ENCODE measurements at places on chromosomes 13 and 19. TPM values are rescaled to one million over a fixed set of nuclear protein-coding genes. Genes with fewer than 3 reads are reported as not detected.

DNA sequence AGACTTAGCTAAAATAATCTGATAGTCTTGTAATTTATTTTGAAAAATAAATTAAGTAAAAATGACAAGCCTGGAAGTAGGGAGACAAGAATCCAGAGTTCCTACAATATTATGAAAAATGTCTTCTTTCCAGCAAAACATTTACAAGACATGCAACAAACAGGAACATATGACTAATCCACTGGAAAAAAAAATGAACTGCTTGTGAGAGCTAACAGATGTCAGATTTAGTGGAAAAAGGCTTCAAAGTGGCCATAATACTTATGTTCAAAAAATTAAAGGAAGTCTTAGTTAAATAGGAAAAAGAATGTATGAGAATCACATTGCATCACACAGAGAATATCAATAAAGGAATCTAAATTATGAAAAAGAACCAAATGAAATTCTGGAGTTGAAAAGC, 2082.0 kb upstream of the PCDH20 start:
- no peaks in the 10 kb centered on the region for H3K27me3 ChIP-seq
- H3K4me3 ChIP-seq: no peak overlapping the region
- no peaks in the 10 kb centered on the region for H3K36me3 ChIP-seq
- H3K27ac ChIP-seq: no peak overlapping the region

- DNase-seq: no peak
- H3K4me3 ChIP-seq: no peak overlapping the region
- no peaks in the 10 kb centered on the region for H3K27me3 ChIP-seq
- H3K36me3 ChIP-seq: no peaks in the 10 kb centered on the region
- no peaks in the 10 kb centered on the region for H3K4me1 ChIP-seq
Measured at GRCh38 chr19:3897936-3898335, 17.5 kb downstream of the ATCAY start.

DNA sequence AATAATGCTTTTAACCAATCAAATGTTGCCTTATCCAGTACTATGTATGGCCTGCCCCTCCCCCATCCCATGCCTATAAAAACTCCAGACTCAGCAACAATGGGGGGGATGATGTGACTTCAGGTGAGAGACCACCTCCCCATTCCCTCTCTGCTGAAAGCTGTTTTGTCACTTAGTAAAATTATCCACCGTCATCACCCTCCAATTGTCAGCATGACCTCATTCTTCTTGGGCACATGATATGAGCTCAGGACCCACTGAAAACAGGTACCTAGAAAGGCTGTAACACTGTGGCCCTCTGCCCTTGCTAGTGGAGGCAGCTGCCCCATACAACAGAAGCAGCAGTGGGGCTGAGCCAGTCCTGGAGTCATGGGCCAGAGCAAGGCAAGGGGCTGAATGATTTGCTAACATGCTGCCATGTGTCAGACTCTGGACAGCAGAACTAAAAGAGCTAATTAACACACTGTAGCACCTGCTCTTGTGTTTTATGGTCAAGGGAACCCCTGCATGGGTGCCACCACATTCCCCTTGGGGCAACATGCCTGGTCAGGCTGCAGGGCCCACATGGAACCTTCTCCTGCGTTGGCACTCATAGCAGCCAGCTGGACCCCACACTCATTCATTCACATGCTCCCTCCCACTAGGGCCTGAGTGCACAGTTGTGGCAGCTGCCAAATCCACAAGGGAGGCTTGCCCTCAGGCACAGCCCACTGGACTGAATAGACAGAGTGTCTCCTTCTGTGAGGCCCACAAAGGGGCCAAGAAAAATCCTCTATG, 722.2 kb upstream of the PCDH20 start:
- H3K4me3 ChIP-seq: no peak overlapping the region
- H3K27me3 ChIP-seq: no peaks in the 10 kb centered on the region
- H3K36me3 ChIP-seq: no peaks in the 10 kb centered on the region

- no peak overlapping the region for H3K4me3 ChIP-seq
- H3K27ac ChIP-seq: no peak overlapping the region
- H3K36me3 ChIP-seq: no peaks in the 10 kb centered on the region
Measured at GRCh38 chr13:99013951-99014350, 36.1 kb upstream of the DOCK9 start.

DNA sequence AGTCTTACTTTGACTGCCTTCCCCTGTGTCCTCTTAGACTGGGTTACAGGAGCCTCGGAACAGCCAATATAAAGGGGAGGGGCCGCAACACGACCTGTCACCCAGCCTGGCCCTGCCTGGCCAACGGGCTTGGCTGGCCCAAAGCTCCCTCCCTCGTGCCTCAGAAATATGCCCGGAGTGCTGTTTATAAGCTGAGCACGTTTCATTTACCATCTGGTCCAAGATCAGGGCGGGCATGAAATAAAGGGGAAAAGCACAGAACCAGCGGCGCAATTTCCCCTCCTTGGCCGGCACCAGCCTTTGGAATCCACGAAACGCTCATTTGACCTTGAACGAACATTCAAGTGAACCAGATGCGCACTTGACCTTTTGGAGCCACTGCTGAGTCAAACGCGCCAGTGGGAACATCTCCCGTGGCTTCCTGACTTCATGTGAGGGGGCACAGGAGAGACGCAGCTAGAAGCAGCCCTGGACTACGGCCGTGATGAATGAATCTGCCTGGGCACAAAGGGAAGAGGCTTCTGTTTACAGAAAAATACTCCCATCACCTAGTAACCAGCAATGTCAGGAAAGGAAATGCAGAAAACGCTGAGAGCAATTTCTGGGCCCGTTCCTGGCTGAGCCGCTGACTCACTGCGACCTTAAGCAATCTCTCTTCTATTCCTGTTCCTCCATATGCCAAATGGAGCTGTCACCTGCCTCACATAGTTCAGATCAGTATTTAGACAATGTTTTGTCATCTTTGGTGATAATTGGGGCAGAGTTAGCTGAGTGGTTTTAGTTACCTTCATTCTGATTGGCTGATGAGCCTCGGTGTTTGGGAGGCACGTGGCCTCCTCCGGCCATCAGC, 53.3 kb downstream of the RFX2 start:
- DNase-seq: peak; percentile 41
- H3K36me3 ChIP-seq: no peaks in the 10 kb centered on the region
- H3K4me3 ChIP-seq: no peak overlapping the region

DNA sequence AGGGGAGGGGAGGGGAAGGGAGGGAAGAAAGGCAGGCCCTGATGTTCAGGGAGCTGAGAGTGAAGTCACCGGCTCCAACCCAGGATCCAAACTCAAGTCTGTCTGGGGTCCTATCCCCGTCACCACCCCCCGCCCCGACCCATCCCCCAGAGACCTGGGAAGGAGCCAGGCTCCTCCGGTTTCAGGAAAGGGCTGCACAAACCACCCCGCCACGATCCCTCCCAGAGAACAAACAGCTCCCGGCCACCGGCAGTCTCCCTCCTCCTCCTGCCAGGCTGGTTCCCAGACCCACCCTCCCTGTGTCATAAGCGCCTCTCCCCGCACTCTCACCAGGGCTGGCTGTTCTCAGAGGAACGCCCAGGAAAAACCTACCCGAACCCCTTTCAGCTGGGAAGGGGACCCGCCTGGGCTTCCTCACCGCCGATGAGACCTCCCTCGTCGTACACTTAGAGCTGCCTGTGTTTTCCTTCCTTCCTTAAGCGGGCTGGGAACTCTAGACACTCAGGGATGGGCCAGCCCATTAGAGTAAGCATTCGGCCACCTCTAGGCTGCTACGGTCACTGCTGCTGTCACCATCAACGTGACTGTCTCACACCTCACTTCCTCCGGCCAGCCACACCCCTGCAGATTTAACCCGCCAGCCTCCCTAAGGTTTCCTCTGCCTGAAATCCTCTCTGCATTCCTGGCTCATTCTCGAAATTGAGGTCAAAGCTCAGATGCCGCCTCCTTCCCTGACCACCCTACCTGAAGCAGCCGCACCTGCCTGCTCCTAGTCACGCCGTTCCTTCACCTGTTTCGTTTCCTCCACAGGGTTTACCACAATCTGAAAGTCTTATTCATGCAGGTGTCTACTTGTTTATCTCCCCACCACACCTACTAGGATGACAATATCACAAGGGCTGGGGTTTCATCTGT, 6.3 kb upstream of the RDH13 start:
- no peaks in the 10 kb centered on the region for H3K27me3 ChIP-seq
- peak overlapping the region; percentile 44 for H3K4me3 ChIP-seq
- H3K27ac ChIP-seq: peak overlapping the region; percentile 59
- H3K36me3 ChIP-seq: no peaks in the 10 kb centered on the region
- no peak for DNase-seq

GRCh38 chr13:43665388-43665787, 121.4 kb downstream of the ENOX1 start:
- no peaks in the 10 kb centered on the region for H3K4me1 ChIP-seq
- no peak for DNase-seq
- no peak overlapping the region for H3K4me3 ChIP-seq
- H3K27ac ChIP-seq: no peak overlapping the region
- no peaks in the 10 kb centered on the region for H3K27me3 ChIP-seq

GRCh38 chr19:43651758-43652545, 12.3 kb upstream of the CADM4 start:
- DNase-seq: peak; percentile 74
- H3K4me3 ChIP-seq: peak overlapping the region; percentile 9
- no peaks in the 10 kb centered on the region for H3K27me3 ChIP-seq

DNA sequence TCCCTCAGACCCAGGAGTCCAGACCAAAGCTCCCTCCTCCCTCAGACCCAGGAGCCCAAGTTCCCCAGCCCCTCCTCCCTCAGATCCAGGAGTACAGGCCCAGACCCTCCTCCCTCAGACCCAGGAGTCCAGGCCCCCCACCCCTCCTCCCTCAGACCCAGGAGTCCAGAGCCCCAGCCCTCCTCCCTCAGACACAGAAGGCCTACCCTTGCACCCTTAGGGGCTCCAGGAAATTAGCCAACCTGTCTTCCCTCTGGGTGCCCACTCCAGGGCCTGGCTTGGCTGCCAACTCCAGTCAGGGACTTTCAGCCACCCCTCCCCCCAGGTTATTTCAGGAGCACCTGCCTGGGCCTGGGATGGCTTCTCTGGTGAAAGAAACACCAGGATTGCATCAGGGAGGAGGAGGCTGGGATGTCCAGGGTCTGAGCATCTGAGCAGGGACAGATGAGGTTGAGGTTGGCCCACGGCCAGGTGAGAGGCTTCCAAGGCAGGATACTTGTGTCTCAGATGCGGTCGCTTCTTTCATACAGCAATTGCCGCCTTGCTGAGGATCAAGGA, at the start of gene FGF21:
Gene FGF21, plus strand, starts transcription at position 441 of the 558 bp plus-strand sequence. CDS start 713 bp downstream, outside the sequence.
- DNase-seq: no peak
- no peak within 1 kb of the TSS for H3K4me3 ChIP-seq
- H3K27me3 ChIP-seq: no peaks in the 10 kb centered on the region
- H3K4me1 ChIP-seq: no peaks in the 10 kb centered on the region
- no peak within 1 kb of the TSS for H3K27ac ChIP-seq
- no peaks in the 10 kb centered on the region for H3K36me3 ChIP-seq

- DNase-seq: no peak
- no peaks in the 10 kb centered on the region for H3K36me3 ChIP-seq
- no peaks in the 10 kb centered on the region for H3K4me1 ChIP-seq
- H3K4me3 ChIP-seq: no peak overlapping the region
- no peak overlapping the region for H3K27ac ChIP-seq
- H3K27me3 ChIP-seq: no peaks in the 10 kb centered on the region
Measured at GRCh38 chr19:51469629-51470028, 8.7 kb upstream of the CEACAM18 start.

DNA sequence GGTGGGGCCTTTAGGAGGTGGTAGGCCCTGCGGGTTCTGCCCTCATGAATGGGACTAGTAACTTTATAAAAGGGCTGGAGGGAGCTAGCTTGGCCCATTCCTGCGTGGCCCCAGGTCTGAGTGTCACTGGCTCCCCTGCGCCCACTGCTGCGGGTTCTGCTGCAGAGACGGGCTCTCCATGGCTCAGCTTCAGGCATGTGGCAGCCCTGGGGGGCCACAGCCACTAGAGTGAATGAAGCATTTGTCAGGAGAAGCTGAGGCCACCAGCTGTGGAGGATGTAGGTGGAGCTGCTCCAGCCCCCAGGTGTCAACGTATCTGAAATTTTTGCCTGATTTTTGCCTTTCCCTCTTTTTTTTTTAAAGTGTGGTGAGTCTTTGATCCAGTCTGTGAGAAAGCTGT, 119.1 kb downstream of the SOX1 start:
- H3K36me3 ChIP-seq: no peaks in the 10 kb centered on the region
- H3K27ac ChIP-seq: no peak overlapping the region
- H3K4me1 ChIP-seq: no peaks in the 10 kb centered on the region

DNA sequence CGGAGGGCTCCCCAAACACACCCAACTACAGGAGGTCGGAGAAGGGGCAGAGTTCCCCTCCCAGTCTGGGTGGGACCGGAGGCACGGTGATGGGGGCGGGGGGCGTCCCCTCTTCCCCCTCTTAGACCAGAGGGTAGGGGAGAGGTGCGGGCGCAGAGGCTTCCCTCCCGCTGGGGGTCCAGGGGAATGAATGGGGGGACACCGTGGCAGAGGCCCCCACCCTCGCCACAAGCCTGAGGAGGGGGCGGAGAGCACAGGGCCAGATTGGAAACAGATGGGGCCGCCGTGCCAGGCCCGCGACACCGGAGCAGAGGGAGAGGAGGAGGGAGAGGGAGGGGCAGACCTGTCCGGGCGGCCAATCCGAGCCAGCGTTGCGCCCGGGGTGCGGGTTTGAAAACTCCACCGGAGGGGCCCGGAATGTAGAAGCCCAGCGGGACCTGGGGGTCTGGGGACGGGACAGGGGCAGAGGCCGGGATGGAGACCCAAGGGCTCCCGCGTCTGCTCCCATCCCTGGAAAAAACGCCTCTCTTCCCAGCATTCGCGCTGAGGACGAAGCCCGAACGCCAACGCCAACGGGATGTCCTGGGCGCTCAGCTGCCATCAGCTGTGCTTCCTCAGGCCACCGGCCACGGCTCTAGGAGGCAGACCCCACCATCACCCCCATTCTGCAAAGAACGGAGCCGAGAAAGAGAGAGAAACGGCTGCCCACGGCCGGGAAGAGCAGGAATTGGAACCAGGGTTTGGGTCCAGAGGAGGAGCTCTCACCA, 46.8 kb downstream of the PTPRS start:
- H3K4me1 ChIP-seq: peaks cover 21% of the 10 kb centered on the region
- peak overlapping the region; percentile 76 for H3K4me3 ChIP-seq
- H3K36me3 ChIP-seq: no peaks in the 10 kb centered on the region
- peak overlapping the region; percentile 38 for H3K27ac ChIP-seq
- no peak for DNase-seq

The POLD1 gene
- total RNA-seq: 9.5 TPM

The ZNF415 gene
- total RNA-seq: 1.9 TPM

The KLK15 gene
- not detected for total RNA-seq

The BICRA gene
- total RNA-seq: 6.2 TPM

The RFPL4A gene
- total RNA-seq: not detected
